ENCODE measurements at places on chromosomes 12 and 14.

GRCh38 chr12:76679778-76680177 is 84.1 kb upstream of the ZDHHC17 start:
- no peak for DNase-seq

DNA sequence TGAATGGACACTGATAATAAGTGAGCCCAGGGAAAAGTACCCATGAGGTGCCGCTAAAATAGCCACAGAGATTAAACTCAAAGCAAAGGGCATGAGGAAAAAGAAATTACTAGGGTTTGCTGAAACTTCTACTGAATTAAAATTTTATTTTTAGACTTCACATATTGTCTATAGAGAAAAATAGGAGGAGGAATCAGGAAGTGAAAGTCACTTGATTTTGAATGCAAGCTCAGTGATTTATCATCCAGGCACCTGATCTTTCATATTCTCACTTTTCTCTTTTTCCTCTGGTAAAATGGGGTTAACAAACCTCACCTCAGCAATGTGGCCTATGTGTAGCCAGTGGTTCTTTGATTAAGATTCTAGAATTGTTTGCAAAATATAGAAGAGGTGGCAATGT is 479.8 kb downstream of the BCL11B start:
- no peak for DNase-seq

DNA sequence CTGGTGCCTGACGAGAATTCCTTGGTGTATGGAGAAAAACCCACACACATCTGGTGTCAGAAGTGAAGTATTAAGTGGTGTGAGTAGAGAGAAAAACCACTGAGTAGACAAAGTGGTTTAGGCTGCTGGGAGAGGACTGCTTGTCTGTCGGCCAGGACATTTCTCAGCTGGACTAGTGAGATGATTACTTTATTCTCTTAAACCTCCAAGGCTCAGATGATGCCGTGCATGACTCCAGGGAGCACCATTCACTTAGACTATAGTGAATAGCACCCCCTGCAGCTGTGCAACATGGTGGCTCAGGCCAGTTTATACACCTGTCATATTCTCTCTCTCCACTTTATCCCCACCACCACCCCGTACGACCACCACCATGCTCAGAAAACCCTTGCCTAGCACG is 28.5 kb upstream of the NFYB start:
- DNase-seq = no peak

DNA sequence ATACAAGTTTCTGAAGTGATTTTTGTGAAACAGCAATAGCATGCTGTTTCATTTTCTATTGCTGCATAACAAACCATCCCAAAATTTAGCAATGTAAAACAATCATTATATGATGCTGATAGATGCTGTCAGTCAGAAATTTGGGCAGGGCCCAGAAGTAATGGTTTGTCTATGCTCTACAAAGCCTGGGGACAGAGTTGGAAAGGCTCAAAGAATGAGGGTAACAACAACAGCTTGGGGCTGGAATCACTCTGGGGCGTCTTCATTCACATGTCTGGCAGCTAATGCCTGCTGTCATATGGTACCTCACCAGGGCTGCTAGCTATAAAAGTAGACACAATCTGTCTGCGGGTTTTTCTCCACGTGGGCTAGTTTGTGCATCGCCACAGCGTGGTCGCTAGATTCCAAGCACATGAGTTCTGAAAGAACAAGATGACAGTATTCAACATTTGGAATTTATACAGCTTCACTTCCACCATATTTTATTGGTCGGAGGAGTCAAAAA is 176.5 kb downstream of the BMP4 start:
- DNase-seq = no peak

GRCh38 chr12:104060791-104061190 is 3.5 kb upstream of the HCFC2 start:
- no peak for DNase-seq

- peak; percentile 63 for DNase-seq
These were observed 18.9 kb upstream of the POC1B start for GRCh38 chr12:89544681-89545184.

DNA sequence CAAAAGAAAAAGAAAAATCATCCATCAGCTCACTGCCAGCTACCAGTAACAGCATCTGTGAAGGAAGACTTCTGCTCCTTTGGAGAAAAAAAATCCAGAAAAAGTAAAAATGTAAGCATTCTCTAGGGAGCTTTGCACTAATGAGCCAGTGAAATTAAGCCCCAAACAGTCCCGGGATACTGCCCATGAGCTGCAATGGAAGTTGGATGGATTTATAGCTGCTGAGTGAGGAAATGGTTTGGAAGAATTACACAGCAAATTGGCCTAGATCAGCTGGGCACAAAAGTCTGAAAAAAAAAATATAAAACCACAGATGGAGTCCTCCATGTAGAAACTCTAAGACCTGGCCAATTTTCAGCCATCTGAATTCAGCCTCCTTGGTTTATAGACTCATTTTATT is 462.9 kb upstream of the USP15 start:
- no peak for DNase-seq

DNA sequence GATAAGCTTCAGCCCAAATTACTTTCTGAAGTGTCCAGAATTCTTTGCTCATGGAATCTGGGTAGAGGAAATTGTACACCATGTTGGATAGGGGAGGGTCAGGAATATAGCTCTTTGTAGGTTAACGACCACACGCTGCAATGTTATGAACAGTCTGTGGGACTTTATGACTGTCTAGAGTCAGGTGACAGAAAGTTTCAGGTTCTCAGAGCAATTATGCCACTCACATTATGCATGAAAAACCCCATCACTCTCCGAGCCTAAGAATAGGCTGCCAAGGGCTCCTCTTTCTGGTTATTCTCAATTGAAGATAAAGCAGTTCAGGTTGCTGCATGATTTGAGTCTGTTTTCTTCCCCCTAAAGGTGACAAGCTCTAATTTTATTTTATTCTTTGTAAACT is 430.9 kb downstream of the ATP23 start:
- DNase-seq = no peak

DNA sequence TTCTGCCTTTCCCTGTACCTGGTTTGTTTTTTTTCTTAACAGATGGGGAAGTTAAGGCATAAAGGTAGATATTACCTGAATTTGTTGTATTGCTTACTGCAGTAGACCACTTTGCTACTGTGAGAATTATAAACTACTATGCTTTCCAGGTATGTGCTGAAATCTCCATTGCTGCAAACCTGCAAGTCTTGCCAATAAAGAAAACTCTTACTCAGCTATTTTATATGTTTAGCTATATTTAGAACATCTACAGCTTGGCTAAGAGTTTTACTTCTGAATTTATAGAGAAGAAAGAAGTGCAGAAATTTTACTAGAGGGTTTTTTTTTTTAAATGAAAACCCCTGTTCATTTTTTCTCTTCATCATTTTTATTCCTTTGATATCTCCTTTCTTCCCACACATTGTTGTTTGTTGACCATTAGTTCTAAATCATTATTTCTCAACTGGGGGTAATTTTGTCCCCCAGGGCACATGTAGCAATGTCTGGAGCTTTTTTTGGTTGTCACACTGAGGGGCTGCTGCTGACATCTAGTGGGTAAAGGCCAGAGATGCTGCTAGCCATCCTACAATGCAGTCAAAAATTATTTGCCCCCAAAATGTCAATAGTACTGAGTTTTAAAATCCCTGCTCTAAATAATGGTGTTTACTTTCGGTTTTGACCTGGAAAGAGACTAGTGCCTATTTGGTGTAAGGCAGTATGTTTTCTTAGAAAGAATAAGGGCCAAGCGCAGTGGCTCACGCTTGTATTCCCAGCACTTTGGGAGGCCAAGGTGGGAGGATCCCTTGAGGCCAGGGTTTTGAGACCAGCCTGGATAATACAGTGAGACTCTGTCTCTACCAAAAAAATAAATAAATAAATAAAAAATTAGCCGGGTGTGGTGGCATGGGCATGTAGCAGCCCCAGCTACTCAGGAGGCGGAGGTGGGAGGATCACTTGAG is 48.6 kb downstream of the PCNX1 start:
- DNase-seq = peak; percentile 22

DNA sequence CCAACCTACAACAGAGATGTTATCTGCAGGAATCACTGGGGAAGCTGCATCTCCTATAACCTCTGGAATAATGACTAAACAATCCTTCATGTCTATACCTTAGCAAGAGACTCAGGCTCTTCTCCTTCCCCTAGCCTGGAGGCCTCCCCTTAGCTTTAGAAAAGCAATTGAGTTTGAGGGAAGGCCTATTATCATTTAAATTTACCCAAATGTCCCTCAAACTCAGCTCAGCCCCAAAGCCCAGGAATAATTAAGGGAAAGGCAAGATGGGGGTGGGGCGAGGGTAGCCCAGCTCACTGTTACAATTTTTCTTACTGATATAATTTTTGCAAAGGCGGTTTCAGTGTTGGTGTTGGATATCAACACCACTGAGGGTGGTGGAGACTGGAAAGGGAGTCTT is 151.4 kb upstream of the EEA1 start:
- DNase-seq = no peak

- peak; percentile 34 for DNase-seq
These were observed 42.5 kb upstream of the BMP4 start for GRCh38 chr14:53999061-53999488.

GRCh38 chr14:67457782-67458181 is 30.7 kb downstream of the TMEM229B start:
- DNase-seq = no peak

- DNase-seq = no peak
These were observed 2.6 kb downstream of the DIO3 start for GRCh38 chr14:101563654-101564443.

DNA sequence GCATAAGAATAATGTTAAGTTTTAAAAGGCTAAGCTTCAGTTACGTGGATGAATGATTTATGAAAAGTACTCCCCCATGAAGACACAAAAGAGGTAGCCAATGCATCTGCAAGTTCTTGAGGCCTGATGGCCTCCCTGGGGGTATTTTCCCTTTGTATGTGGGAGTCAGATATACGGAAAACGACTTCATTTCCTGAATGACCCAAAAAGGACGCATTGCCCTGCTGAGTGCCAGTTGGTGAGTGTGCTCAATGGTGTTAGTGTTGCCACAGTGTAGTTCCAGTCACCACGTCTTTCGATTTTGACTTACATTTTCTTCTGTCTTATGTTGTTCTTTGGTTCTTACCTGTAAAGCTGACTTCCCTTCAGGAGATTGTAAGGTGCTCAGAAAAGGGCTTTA is 8.0 kb downstream of the ETV6 start:
- DNase-seq = no peak

- no peak for DNase-seq
These were observed 129.9 kb upstream of the ALG10 start for GRCh38 chr12:33892425-33892824.

DNA sequence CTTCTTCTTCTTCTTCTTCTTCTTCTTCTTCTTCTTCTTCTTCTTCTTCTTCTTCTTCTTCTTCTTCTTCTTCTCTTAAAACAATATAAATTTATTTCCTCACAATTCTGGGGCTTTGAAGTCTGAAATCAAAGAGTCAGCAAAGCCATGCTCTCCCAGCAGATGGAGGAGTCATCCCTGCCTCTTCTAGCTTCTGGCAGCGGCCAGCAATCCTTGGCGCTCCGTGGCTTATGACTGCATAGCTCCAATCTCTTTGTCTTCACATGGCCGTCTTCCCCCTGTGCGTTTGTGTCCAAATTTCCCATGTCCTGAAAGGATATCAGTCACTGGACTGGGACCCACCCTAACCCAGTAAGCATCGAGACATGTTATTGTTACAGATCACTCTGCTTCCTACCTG is 22.9 kb downstream of the KCNA1 start:
- no peak for DNase-seq

DNA sequence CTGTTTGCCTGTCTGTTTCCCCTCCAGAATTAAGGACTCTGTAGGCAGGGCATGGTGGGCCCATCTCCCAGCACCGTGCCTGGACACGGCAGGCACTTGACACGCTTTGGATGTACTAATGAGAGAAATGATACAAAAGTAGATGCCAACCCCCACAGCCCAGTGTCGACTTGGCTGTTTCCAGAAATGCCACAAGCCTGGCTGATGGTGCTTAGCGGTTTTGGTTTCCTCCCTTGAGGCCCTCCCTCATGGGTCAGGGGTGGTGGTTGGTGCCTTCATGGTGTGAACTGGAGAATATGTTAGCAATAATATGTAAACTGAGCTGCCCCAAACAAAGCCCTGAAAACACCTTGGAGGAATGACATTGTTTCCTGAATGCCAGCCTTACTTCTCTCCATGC is 55.5 kb upstream of the ESRRB start:
- no peak for DNase-seq

DNA sequence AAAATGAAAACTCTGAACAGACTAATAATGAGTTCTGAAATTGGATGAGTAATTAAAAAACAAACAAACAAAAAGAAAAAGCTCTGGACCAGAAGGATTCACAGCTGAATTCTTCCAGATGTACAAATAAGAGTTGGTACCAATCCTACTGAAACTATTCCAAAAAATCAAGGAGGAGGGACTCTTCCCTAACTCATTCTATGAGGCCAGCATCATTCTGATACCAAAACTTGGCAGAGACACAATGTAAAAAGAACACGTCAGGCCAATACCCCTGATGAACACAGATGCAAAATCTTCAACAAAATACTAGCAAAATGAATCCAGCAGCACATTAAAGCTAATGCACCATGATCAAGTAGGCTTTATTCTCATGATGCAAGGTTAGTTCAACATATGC is 183.9 kb upstream of the CNOT2 start:
- no peak for DNase-seq

DNA sequence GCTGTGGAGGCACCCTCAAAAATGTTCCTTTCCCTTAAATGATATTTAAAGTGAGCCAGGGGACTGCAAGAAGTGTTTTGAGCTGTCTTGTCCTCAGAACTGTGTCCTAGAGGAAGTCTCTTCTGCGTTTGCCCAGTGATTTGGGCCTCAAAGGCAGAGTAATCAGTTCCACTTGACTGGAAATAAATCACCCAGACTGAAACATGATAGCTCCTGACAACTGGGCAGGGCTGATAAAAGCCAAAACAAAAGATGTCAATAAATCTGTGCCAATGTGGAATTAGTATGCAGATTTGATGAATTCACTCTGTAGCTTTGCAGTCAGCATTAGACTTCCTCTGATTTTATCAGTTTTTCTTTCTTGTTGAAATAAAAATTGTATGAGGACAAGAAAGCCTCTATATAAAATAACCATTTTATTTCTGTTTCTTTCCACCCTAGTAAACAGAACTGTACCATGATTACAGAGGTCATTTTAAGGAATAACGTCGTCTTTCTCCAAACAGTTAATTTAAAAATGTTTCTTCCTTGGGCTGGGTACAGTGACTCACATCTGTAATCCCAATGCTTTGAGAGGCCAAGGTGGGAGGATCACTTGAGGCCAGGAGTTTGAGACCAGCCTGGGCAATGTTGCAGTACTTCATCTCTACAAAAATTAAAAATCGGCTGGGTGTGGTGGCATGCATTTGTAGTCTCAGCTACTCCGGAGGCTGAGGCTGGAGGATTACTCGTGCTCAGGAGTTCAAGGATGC is 180.8 kb downstream of the ERC1 start:
- DNase-seq = peak; percentile 4

- peak; percentile 29 for DNase-seq
These were observed 108.2 kb downstream of the STXBP6 start for GRCh38 chr14:24941719-24942118.

DNA sequence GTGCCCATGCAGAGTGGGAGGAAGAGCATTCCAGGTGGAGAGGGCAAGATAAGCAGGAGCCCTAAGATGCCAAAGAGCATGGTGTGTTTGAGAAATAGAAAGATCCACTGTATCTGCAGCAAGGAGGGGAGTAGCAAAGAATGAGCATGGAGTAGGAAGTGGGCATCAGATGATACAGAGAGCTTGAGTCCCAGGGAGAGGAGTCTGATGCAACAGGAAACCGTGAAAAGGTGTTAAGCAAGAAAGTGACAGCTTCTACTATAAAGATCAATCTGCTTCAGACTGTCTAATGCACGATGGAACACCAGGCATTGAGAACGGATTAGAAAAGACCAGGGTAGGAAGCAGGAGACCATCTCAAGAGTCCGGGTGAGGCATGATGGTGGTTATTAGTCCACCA is 12.3 kb upstream of the GPRC5D start:
- DNase-seq = no peak
